ENCODE measurements at places on chromosomes 7 and 10.

DNA sequence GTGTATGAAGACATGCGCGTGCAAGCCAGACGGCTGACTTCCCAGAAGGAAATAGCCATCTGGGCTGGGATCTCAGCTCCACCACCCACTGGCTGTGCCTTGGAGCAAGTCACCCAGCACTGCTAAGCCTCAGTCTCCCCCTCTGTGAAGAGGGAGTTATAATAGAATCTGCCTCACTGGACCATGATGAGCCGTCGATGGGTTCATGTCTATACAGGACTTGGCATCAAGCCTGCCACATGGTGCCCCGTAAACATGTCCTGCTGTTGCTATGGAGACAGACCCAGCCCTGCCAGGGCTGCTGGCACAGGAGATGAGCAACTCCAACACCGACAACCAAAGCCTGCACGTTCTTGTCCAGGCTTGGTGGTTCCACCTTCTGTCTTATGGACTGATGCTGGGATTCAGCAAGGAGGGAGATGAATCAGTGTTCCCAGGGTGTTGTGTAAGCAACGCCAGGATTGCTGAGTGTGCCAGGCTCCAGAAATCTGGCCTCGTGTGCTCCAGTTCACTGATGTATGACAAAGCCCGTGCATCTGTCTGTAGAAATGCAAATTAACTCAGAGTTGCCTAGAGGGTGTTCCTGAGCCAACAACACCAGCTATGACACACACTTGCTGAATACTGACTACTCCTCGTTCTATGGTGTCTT is 5.6 kb downstream of the GPR15LG start:
- DNase-seq: no peak

DNA sequence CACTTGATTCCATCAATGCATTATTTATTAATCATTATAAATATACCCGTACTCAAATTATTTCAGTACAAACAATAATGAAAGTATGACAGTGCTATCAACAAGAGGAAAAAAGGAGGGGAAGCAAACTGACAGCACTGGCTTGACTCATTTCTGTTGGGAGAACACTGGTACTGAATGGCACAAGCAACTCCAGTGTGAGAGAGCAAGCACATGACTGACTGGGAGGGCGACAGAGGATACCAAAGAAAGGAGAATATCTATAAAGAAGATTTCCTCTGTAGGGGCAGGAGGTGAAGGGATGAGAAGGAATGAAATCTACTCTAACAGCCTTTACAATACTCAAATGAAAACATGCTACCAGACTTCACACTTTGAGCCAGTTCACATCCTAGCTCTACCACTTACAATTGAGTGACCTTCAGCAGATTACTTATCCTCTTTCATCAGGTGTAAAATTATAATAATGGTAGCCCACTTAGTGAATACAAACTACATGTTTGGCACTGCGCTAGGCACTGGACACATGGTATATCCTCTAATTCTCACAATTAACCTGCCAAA is 1.5 kb downstream of the USP54 start:
- no peak for DNase-seq

GRCh38 chr7:148535217-148535616 is 55.3 kb upstream of the C7orf33 start:
- no peak for DNase-seq

GRCh38 chr7:158112571-158113320 is 474.9 kb downstream of the PTPRN2 start:
- no peak for DNase-seq

DNA sequence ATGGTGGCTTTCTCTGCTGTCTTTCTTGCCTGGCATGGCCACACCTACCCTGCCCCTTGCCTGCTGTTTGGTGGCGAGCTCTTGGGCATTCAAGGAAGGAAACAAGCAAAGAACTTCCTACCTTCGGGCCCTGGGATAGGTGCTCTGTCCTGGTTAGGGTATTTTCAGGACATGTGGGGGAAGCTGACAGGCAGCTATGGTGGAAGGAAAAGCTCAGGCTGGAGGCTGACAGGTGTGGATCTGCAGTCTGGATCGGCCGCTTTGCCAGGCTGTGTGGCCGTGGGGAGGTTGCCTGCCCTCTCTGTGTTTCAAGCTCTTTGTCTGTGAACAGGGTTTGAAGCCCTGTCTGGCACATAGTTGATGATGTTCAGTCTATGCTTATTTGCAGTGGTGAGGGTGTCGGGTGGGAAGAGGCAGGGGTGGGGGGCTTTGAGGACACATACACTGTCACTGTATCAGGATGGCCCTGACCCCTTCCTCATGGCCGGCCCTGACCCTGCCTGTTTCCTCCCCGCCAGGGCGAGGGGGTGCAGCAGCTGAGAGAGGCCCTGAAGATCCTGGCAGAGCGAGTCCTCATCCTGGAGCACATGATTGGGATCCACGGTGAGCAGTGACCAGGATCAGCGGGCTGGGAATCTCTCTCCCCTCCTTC is 73.7 kb downstream of the MYL10 start:
- DNase-seq: no peak

DNA sequence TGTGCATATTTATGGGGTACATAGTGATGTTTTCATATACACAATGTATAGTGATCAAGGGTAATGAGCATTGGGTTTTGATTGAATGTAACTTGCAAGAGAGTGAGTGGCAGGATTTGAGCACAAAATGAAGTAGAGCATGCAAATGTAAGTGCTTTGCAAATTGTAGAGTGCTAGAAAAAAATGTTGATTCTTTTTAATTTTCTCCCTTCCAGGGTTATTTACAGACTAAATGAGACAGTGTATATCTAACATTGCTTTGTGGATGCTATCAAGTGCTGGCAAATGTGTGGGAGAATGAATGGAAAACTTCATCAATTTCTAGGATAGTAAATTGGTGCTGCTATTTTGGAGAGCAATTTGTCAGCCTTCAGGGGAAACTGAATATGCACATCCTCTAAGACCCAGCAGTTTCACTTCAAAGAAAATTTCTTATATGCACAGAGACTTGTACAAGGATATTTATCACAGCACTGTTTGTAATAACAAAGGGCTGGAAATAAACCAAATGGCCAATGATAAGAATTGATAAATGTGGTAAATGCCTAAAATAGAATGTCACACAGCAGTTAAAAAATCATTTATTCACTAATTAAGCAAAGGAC is 120.6 kb upstream of the PLPP4 start:
- no peak for DNase-seq

DNA sequence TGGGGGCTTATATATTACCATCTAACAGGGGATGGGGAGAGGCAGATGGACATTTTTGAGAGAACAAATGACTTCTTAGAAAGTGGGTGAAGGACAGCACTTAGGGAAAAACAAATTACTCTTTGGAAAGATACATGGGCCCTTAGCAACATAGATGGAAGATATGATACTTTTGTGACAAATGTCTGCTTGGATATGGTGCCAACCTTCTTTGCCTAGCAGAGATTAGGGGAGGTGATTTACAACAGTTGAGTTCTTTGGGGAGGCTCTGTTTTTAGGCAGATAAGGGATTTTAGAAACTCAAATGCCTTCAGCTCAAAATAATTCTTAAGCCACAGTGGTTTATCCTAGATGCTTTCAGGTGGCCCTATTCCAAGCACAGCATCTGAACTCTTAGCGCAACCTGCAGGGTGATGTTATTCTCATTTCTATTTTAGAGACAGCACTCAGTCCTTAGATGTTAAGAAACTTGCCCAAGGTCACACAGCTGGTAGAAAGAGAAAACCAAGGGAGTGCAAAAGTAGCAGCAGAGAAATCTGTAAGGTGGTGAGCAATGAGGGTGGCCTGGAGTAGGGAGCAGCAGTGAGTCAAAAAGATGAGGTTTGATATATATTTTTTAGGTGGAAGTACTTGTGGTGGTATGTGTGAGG is 75.1 kb upstream of the KMT2E start:
- DNase-seq: no peak

- DNase-seq: no peak
Observed at GRCh38 chr7:26497801-26498596, 206.3 kb downstream of the SNX10 start.

DNA sequence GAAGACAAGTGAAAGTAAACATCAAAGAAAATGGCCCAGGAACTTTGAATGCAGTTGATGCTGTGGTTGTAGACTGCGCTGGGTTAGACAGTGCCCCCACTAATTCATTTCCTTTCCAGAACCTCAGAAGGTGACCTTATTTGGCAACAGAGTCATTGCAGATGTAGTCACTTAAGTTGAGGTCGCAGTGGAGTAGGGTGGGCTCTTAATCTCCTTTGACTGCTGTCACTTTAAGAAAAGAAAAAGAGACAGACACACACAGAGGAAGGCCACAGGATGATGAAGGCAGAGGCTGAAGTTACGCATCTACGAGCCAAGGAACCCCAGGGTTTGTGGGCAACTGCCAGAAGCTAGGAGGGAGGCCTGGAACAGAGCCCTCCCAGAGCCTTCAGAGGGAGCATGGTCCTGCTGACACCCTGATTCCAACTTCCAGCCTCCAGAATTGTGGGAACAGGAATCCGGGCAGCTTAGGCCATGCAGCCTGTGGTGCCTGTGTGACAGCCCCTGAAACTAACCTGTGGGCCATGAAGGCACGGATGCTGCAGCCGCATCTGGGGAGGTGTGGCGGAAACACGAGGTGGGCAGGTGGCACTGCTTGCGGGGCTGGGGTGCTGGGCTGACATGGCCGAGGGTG is 107.6 kb downstream of the PRKAG2 start:
- DNase-seq: no peak

- DNase-seq: no peak
Observed at GRCh38 chr7:108419961-108420908, 36.0 kb downstream of the NRCAM start.

DNA sequence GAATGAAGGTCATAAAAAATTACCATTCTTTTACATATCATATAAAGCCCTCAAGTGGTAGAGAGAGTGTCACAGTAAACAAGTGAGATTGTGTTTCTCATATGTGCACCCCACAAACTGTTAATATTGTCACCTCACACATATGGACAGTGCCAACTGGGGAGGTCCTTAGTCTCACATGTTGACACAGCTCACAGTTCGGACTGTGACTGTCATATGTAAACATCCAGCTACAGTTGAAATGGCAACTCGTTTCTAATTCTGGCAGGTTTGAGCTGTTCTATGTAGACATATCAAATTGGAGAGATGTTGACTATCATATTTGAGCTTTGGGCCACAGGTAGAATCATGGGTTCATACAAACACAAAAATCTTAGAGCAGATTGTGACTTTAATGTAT is 39.4 kb upstream of the ZNF107 start:
- no peak for DNase-seq

GRCh38 chr10:79459243-79459642 is 13.8 kb upstream of the ZCCHC24 start:
- DNase-seq: no peak

GRCh38 chr7:26440233-26441001 is 148.8 kb downstream of the SNX10 start:
- DNase-seq: no peak

- no peak for DNase-seq
Observed at GRCh38 chr10:133242611-133243356, 5.1 kb downstream of the VENTX start.

DNA sequence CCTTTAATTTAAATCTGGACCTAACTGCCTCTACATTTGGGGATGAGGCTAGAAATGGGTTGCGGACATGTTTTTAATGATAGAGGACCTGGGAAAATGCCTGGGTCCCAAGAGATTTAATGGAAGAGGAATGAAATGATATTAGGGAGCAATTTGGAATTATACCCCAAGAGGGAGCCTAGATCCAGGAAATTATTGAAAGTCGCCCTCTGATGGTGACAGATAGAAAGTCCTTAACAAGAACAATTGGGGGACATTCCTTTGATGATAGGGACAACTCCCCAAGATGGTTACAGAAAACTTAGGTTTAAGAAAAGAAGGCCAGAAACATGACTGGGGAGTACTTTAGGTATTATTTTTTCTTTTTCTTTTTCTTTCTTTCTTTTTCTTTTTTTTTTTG is 9.5 kb upstream of the TSGA13 start:
- no peak for DNase-seq

GRCh38 chr7:107999779-108000560 is 3.0 kb downstream of the LAMB1 start:
- no peak for DNase-seq

- DNase-seq: no peak
Observed at GRCh38 chr7:130987092-130987491, 253.1 kb upstream of the KLF14 start.

DNA sequence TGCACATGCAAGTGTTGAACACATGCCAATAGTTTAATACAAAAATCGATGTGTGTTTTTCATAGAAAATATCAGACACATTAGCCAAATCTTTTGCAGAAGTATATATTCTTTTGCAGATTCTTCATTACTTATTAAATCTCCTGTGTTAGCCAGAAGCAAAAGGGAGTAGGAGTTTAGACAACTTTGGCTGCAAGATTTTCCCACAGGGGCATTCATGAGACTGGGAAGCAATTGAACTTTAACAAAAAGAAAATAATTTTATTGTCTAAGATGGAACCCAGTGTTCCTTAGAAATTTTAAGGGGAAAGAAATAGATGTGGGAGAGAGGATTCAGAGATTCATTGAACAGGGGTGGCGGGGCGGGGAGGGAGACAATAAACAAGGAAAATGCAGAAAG is 1336.0 kb downstream of the GATA3 start:
- no peak for DNase-seq

DNA sequence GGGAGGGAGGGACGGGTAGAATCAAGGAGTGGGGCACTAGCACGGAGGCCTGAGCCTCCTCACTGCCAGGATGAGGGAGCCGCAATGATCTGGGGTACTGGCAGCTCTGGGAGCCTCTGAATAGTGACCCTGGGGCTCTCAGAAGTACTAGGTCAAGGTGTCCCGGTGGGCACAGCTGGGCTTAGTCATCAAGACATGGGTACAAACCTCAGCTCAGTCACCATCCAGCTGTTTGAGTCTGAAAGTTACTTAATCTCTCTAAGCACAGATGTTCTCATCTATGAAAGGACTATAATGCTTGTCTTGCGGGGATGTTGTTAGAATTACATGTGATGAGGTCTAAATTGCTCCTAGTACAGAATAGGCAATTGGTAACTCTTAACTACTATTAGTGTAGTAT is 276.8 kb downstream of the KCNMA1 start:
- no peak for DNase-seq

- DNase-seq: no peak
Observed at GRCh38 chr10:108544500-108545120, 1378.7 kb downstream of the XPNPEP1 start.

DNA sequence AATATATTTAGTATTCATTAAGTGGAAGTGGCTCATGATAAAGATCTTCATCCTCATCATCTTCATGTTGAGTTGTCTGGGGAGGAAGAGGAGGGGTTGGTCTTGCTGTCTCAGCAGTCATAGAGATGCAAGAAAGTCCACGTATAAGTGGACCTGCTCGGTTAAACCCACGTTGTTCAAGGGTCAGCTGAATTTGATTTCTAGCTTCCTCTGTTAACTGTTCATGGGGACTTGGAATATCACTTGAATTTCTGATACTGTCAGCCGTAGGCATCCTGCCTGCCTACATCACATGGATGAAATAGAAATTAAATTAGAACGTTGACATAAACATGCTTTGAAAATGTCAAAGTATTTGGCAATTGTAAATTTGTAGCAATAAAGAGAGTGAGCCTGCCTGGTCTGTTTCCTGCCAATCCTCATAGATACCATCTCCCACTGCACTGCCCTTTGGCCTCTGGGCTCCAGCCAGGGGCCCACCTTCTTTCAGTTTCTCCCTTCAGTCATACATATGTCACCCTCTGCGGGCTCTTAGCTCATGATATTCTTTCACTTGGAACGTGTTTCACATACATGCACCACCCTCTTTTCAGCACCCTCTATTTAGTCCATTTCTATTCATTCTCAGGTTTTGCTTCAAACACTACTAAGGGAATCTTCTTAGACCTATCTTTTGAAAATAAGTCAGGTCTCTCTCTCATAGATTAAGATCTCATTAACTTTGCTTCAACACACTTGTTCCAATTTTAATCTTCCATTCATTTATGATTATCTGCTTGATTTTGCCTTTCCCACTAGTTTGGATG is 376.3 kb downstream of the IPMK start:
- no peak for DNase-seq
